NCI-H2081 treated with DMSO at 0.1 percent for 48 hours (cell line): ENCODE measurements at places on chromosomes 13 and 19.

- no peak for DNase-seq
Observed at GRCh38 chr19:49335071-49335783, at the start of gene CD37. Gene CD37, plus strand, starts transcription at chr19:49335406. Its CDS starts 135 bp downstream, at chr19:49335541.

DNA sequence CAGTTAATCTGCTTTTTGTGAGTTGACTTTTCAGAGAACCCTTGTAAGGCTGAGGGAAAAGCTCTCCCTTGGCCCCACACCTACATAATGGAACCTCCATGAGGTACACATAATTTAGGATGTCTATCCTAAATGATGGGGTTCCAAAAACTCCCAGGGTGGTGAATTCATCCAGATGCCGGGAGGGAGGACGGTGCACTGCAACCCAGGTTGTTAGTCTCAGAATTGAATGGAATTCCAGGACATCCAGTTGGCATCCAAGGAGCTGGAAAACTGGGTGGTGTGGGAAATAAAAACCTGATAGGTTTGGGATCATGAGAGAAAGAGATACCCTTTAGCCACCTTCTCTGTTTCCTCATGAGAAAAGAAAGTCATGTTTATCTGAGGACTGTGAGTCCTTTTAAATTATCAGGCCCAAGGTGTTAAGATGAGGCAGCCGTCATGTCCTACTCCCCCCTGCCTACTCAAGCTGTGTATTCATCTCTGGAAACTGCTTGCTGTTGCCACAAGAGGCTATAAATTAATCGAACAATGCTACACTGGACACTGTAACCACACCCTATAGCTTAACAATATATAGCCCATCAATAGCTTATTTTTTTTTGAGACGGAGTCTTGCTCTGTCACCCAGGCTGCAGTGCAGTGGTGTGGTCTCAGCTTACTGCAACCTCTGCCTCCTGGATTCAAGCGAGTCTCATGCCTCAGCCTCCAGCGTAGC is 49.5 kb downstream of the C13orf46 start:
- DNase-seq, result no peak

DNA sequence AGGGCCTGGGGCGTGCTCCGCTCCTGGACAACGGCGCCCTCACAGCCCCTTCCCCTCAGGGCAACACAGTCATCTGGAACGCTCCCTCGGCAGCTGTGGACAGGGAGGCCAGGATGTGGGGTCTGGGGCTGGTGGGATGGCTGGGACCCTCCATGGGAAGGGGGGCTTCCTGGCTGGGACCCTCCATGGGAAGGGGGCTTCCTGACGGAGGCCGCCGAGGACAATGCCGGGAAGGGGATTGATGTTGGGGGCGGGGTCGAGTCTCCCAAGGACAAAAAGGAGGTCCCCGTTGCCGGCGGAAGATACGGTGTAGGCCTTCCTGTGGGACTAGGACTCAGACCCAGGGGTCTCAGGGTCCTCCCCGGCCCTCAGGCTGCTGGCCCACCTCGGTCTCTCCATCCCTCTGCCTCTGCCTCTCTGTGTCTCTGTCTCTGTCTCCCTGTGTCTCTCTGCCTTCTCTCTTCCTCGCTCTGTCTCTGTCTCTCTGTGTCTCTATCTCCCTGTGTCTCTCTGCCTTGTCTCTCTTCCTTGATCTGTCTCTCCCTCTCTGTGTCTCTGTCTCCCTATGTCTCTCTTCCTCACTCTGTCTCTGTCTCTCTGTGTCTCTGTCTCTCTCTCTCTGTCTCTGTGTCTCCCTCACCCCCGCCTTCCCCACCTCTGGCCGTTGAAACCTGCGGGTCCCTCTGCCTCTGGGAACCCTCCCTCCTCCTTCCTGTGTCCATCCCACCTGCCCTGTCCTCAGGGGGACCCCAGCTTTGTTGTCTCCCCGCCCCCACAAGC is 2.7 kb upstream of the MADCAM1 start:
- no peak for DNase-seq

- DNase-seq, result no peak
Observed at GRCh38 chr13:113585896-113586295, 1.3 kb downstream of the TFDP1 start.

DNA sequence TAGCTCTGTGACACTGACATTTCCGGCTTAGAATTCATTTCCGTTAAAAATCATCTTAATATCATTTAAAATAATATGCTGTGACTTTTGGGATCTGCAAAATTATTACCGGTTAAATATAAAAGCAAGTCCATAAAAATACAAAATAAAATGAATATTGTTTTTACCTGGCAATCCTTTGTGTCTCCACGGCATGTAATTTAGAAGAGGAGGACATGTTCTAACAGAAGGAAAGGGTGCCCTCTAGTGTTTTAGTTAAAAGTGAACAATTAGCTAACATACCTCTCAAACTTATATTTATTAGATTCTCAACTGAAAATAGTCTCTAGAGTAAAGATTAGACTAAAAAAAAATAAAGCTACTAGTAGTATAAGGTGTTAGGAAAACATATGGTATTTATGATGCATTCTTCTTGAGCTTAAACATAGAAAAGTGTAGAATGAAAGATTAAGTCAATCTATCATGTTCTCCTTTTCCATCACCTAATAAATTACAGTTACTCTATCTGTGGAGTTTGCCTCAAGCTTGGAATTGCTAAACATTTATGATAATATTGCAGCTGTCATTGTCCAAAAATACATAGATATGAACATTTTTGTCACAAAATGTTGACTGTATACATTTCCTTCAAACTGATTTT is 676.7 kb upstream of the SPRY2 start:
- peak; percentile 37 for DNase-seq

GRCh38 chr13:102208347-102208746 is 193.5 kb downstream of the FGF14 start:
- DNase-seq, result no peak

DNA sequence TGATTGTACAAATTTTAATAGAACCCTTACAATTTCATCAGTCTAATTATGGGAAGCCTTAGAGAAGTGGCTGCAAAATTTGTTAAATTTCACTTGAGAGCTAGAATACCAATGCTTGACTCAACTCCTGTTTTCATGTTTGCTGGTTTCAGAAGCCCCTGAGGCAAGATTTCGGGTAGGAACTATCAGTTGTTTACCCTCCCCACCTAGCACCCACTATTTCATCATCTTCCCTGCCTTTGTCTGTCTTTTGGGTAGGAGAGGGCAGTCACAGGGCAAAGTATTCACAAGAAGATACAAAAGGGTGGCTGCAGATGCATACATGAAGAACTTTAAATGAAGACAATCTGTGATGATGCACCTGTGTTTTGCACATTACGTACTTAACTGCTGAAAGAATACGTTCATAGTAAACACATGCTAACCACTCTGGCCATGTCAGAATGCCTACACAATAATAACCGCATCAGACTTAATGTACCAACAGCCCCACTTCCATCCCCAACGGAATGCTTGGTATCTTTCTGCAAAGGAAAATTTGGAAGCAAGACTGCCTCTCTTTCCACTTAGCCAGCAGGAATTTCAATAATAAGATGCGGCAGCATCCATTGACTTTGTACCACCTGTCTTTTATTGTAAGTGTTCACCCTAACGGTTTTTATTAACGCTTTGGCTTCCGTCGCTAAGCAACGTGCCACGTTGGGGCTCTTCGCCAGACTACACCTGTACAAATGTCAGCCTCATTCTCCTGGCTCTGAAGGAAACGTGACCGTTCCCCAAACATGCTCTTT is 30.4 kb downstream of the TPT1 start:
- DNase-seq, result no peak

DNA sequence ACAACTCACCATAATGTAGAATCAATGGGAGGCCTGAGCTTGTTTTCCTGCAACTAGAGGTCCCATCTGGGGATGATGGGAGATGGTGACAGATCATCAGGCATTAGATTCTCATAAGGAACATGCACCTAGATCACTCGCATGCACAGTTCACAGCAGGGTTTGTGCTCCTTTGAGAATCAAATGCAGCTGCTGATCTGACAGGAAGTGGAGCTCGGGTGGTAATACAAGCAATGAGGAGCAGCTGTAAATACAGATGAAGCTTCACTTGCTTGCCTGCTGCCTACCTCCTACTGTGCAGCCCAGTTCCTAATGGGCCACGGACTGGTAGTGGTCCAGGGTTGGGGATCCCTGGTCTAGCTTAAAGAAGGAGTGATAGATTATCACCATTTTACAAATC is 33.0 kb downstream of the KPNA3 start:
- DNase-seq, result no peak

DNA sequence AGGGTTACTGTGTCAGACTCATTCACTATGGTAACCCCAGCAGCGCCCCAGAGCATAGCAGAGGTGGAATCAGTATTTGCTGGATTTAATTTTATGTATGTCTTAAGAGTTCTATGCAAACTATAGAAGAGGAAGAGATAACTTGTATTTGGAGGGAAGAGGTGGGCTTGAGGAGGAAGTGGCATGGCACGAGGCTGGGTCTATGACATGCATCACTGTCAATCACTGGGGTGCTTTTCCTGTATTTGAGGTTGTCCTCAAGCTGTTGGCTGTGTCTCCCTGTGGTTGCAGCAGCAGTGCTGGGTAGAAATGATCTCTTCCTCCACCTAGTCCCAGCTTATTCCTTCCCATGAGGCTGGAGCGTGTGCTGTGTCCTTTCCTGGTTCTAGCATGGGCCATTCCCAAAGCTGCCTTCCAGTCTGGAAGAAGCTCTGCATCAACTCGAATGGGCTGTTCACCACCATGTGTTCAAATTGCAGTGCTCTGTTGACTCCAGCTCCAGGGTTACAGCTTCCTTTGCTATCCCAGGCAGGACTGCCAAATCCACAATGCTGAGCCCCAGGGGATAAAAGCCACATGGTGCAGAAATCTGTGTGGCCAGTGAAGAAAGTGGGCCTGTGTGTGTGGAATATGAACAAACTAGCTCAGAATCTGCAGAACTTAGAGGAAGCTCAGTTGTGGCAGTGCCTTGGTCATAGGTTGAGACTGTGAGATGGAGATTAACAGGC is 73.1 kb upstream of the MTIF3 start:
- no peak for DNase-seq

- no peak for DNase-seq
Observed at GRCh38 chr13:106088085-106088484, 447.4 kb downstream of the EFNB2 start.

DNA sequence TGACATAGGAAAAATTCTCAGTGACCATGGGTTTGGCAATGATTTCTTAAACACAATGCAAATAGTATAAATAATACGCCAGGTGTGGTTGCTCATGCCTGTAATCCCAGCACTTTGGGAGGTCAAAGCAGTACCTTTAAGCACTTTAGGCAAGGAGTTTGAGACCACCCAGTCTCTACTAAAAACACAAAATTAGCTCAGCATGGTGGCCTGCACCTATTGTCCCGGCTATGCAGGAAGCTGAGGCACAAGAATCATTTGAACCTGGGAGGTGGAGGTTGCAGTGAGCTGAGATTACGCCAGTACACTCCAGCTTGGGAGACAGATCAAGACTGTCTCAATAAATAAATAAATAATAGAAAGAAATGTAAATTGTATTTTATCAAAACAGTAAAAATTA is 356.5 kb upstream of the SLITRK6 start:
- no peak for DNase-seq

GRCh38 chr19:4815426-4816201 is 15.9 kb downstream of the TICAM1 start:
- DNase-seq, result peak; percentile 87

DNA sequence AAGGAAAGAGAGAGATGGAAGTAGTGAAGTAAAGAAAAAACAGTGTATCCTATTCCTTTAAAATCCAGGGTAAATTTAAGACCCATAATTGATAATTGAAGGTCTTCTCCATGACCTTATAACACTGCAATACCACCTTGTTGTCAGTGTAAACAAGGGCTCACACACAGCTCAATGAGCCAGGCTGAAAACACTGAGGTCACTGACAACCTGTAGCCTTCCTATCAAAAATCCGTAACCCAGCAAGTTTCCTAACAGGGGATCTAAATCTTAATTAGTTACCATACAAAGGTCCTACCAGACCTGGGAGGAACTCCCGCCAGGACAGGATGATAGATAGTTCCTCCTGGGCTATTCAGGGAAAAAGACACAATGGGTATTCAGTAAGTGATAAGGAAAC is 1677.1 kb downstream of the OLFM4 start:
- no peak for DNase-seq
